ENCODE measurements at places on chromosomes 12 and 14.

- DNase-seq = no peak
These were observed 51.5 kb upstream of the RAP1B start for GRCh38 chr12:68559246-68559645.

DNA sequence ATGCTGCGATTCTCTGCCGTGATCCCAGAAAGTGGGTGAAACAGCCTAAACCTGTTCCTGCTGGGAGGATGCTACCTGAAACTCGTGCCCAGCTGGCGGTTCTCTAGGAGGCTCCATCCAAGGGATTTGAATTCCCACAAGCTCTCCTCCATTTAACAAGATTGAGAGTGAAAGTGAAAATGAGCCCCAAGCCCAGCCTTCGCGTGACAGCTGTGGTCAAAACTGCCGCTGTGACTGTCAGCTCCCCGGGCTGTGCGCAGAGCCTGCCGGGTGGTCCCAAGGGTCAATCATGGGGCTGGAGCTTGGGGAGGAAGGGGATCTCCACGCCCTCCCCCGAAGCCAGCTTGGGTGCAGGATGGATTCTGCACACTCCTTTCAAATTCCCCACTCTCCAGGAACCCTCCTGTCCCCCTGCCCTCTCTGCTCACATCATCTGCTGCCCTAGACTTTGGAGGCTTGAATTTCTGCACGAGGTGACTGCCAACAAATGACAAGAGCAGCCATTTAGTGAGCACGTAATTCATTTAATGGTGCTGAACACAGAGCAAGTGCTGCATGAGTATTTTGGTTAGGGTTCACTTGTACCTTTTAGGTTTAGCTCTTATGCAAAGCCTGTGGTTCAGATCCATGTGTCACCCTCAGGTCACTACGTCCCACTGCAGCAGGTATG is 5.3 kb downstream of the ASB2 start:
- DNase-seq = no peak

GRCh38 chr14:75877292-75877691 is 104.5 kb downstream of the TGFB3 start:
- no peak for DNase-seq

GRCh38 chr14:36162267-36162666 is 14.3 kb downstream of the PTCSC3 start:
- DNase-seq = no peak

- no peak for DNase-seq
These were observed 21.8 kb downstream of the CCNK start for GRCh38 chr14:99502989-99503421.

GRCh38 chr14:102140750-102141145 is 1.1 kb downstream of the WDR20 start:
- no peak for DNase-seq

DNA sequence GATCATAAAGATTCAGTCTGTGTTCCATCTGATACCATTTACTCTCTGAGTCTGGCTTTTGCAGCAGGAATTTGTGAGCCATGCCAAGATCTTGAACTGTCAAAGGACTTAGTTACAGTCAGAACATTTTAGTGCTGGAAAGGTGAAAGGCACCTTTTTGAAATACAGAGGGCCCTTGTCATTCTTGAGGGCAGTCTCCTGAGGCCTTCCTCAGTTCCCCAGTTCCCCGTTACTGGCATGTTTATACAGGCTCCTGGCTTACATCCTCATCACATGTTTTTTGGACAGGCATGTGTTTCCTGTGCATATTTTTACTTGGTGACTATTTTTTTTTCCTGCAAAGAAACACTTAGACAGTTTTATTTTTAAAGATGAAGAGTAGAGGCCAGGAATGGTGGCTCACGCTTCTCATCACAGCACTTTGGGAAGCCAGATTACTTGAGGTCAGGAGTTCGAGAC is 21.0 kb downstream of the CFAP54 start:
- DNase-seq = no peak

DNA sequence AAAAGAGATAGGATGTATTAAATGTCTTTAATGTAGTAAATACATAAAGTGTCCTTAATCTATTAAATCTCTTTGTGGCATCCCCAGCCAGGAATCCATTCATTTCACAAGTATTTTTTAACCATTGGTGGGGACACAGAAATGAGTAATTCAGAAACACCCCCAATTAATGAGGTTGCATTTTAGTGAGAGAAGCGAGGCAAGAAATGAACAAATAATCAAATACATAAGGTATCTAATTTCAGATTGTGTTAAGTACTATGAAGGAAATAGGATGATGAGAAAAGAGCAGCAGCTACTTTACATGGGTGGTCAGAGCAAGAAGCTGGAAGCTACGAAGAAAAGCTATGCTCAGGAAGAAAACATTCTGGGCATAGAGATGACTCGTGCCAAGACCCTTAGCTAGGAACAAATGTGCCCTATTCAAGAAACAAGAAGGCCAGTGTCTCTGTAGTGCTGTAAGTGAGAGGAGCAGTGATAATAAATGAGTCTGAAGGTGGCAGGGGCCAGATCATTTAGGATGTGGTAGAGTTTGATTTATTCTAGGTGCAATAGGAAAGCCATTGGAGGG is 60.5 kb upstream of the IGF1 start:
- no peak for DNase-seq

- DNase-seq = no peak
These were observed 10.2 kb downstream of the RCOR1 start for GRCh38 chr14:102602421-102603292.

DNA sequence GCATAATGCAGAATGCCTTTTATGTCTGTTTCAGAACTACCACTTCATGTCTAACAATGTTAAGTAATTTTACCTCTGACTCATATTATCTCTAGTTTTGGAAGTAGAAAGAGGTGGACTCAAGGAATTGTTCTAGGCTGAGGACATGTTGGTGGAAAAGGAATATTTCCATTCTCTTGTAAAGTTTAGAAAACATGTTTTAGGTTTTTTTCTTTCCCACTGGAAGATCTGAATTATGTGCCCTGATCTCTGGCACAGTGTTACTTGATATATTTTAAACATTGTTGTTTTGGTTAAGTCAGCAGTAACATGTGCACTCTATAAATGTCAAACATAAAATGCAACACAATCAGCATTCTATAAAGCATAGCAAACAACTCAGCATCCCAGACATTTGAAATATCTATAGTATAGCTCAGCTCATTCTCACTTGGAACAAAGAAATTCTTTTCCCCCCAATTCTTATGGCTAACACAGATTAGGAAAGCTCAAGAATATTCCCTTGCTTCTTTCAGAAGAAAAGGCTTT is 202.3 kb downstream of the STXBP6 start:
- DNase-seq = no peak

GRCh38 chr14:35229084-35229791 is 62.9 kb upstream of the PSMA6 start:
- DNase-seq = no peak

GRCh38 chr12:62629971-62630739 is 163.5 kb downstream of the MON2 start:
- DNase-seq = no peak

DNA sequence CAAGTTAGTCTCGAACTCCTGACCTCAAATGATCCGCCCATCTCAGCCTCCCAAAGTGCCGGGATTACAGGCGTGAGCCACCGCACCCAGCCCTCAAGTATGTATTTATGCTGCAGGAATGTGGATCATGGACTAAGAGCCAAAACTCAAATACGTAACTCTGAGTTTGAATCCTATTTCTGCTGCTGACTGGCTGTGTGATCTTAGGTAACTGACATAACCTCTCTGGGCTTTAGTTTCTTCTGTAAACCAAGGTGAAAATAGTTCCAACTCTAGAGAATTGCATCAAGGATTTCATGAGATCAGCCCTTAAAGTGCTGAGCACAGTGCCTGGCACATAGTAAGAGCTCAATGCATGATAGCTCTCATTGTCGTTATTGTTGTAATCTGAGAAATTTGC is 37.4 kb downstream of the HSPB8 start:
- DNase-seq = no peak

GRCh38 chr12:130818272-130818634 is 20.8 kb downstream of the STX2 start:
- DNase-seq = no peak

DNA sequence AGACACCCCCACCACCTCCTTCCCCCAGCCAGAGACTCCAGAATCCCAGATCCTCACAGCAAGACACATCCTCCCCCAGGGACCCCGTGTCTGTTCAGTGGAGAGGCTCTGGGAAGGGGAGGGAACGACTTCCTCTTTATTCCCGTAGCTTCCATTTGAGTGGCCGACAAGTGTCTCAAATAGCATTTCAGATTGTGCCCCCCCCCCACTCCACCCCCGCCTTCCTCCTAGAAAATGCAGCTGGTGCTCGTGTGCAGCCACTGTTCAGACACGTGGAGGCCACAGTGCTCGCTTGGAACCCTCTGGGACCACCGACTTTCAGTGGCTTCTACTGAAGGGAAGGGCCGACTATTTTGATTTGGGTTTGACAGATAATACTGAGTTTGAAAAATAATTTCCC is 14.3 kb downstream of the PPP2R5C start:
- DNase-seq = no peak

GRCh38 chr12:87317302-87317701 is 711.9 kb downstream of the C12orf50 start:
- DNase-seq = no peak

- DNase-seq = peak; percentile 77
These were observed 320.6 kb downstream of the RAD51B start for GRCh38 chr14:68140076-68140741.
